ENCODE measurements at places on chromosomes 12 and 14.

GRCh38 chr12:9750276-9751203 is 10.2 kb downstream of the CD69 start:
- no peak for DNase-seq

GRCh38 chr12:124668602-124669001 is 101.2 kb upstream of the NCOR2 start:
- no peak for DNase-seq

DNA sequence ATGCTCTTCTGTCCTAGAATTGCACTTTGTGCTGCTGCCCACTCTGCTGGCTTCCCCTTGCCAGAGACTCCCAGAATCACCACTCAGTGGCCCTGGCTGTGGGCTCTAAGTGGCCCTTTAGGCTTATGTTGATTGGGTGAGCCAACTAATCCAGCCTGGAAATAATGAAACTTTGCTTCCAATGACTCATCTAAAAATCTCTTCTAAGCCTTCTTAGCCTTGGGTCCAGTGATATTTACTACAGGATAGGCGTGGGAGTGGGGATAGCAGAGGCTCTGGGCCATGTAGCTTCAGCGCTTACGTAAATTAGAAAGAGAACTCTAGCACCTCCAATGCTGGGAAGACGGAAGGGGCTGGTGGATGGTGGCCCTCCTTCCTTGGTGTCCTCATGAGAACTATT is 137.9 kb downstream of the TTC8 start:
- DNase-seq = no peak

GRCh38 chr12:26298785-26299621 is 103.6 kb downstream of the SSPN start:
- DNase-seq = no peak

- DNase-seq = no peak
Measured at GRCh38 chr12:26666286-26666685, 166.7 kb downstream of the ITPR2 start.

- DNase-seq = no peak
Measured at GRCh38 chr14:44529026-44529425, 21.9 kb upstream of the FSCB start.

DNA sequence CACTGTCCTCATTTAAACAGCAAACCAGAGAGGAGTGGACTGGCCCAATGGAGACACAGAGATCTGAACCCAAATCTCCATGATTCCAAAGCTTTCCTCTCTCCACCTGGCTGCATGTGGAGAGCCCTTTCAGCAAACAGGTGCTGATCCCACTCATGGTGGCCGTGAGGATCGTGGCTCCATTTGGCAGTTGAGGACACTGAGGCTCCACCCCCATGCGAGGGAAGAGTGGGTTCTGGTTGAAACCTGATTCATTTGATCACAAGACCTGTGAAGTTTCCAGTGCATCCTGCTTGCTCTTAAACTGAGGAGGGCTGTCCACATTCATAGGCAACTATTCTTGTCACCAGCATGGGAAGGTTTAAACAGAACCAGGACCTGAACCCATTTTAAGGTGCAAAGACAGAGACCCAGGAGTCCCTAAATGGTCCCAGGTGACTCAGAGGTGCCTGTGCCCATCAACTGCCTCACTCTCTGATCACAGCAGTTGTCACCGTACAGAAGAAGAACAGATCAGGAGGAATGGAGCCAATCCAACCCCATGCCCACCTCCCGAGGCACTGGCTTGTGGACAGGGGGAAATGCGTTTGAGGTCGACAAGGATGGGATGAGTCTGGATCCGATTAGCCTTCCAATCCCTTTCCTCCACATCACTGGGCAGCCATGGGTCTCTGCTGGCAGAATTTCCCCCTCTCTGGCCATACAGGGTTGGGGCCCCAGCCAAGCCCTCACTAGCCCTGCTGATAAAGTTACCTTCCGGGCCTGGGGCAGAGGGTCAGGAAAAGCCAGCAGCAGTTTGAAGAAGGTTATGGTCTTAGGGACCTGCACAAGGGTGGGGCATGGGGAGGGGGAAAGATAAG is 45.5 kb upstream of the BCL11B start:
- DNase-seq = no peak
